CD4-positive, alpha-beta T cell treated with Interleukin-4 for 1 hour (primary cell): ENCODE measurements at places on chromosomes 4 and X.

GRCh38 chr4:123870216-123870876 is 473.8 kb downstream of the SPRY1 start:
- DNase-seq, result no peak

GRCh38 chrX:130083656-130084382 is 26.5 kb downstream of the ELF4 start:
- no peak for DNase-seq

GRCh38 chr4:68576272-68577125 is at the start of gene UGT2B17:
UGT2B17 (minus strand) TSS chr4:68576322; CDS start chr4:68568484, 7,838 bp downstream.
- DNase-seq, result no peak

DNA sequence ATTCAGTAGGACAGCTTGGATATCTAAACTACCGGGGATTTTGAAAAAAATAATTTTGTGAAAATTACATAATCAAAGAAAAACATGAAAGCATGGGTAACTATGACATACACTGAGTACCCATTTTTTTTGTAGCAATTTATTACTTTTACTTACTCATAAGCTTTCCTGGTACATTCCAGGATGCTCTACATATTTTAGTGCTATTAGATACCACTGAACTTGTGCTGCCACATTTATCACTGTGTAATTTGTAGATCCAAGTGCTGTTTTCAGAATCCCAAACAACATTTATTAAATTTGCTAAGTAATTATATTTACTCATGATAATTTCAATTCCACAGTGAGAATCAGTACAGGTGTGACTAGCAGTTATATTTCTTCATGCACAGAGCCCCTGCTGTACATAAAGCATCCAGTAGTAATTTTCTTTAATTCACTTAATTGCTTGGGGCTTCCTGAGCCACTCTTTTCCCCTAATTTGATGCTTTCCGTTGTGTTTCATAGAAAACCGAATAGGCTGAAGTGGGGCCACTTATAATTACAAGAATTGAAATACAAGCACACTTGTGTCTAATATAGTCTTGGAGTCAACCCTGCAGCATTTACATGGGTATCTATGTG is 2254.4 kb downstream of the ARAP2 start:
- no peak for DNase-seq

GRCh38 chr4:7156328-7156727 is 36.0 kb upstream of the SORCS2 start:
- DNase-seq, result no peak

GRCh38 chr4:79044141-79044659 is 105.0 kb upstream of the PAQR3 start:
- DNase-seq, result no peak

GRCh38 chr4:153713866-153714646 is 30.0 kb downstream of the TLR2 start:
- DNase-seq, result no peak

- no peak for DNase-seq
These were observed 23.8 kb downstream of the GPRASP3 start for GRCh38 chrX:102744307-102744706.

GRCh38 chrX:110114260-110114776 is 111.4 kb downstream of the TMEM164 start:
- DNase-seq, result no peak

DNA sequence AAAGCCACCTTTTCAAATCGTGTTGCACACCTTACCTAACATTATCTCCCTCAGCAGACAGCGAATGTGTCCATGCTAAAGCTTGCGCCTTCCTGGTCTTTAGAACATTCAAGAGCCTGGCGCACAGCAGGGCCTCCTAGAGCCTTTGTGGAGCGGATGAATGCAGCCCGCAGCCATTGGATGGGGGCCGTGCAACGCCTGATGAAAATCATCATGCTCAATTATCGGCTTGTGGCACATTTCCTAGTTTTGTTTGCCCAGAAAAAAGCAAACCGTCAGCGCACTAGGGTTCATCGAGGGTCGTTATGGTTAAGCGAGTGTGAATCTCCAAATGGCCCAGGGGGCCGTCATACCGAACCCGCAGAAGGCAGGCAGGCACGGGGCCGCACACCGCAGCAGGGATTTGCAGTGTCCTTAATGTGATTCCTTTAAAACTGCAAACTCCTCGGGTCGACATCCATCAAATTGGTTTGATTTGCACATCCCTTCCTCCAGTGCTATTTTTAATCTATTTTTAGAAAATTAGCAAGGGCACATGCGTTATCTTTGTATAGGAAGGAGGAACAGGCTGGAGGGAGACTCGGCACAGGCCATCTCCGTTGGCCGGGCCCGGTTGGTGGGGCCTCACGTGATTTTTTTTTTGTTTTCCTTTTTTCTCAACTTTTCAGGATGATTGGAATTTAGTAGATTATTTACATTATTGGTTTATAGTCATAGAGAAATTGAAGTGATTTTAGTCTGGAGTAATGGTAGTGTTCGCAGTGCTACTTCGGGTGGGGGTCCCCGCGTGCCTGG is 53.1 kb downstream of the ABLIM2 start:
- DNase-seq, result no peak

- no peak for DNase-seq
These were observed 49.5 kb downstream of the SHROOM2 start for GRCh38 chrX:9835585-9836210.
